Mesothelial cell of epicardium (in vitro differentiated cells): ENCODE measurements at places on chromosomes 3 and 15.

DNA sequence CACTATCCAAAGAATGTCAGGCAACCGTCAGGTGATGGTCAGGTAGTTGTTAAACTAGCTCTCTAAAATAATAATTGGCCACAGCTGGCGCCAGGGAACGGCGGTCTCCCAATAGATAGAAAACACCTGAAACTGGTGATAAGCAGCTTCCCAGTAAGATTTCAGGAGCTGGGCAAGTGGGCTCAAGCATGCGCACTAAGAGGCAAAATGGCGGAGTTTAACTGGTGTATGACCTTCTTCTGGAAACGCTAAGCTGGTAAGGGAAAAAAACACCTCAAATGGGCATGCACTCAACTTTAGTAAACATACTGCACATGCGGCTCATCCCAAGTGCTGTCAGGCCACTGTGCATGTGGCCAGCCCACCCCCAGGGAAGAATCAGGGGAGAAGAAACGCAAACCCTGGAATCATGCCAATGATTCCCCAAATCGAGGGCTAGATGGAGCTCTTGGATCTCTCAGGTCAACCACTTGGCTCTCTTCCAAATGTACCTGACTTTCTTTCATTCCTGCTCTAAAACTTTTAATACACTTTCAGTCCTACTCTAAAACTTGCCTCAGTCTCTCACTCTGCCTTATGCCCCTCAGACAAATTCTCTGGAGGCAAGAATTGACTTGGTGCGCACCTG lies 195.0 kb downstream of the ZNF621 start:
- H3K4me3 ChIP-seq, result no peak overlapping the region
- DNase-seq, result no peak
- H3K27me3 ChIP-seq, result no peaks in the 10 kb centered on the region
- no peak overlapping the region for H3K27ac ChIP-seq
- peaks cover 15% of the 10 kb centered on the region for H3K4me1 ChIP-seq

GRCh38 chr3:106963442-106963841 lies 413.8 kb upstream of the CCDC54 start:
- no peaks in the 10 kb centered on the region for H3K27me3 ChIP-seq
- H3K36me3 ChIP-seq, result peaks cover 6% of the 10 kb centered on the region
- H3K4me1 ChIP-seq, result peaks cover 43% of the 10 kb centered on the region
- peak overlapping the region; percentile 84 for H3K27ac ChIP-seq
- H3K4me3 ChIP-seq, result peak overlapping the region; percentile 37

DNA sequence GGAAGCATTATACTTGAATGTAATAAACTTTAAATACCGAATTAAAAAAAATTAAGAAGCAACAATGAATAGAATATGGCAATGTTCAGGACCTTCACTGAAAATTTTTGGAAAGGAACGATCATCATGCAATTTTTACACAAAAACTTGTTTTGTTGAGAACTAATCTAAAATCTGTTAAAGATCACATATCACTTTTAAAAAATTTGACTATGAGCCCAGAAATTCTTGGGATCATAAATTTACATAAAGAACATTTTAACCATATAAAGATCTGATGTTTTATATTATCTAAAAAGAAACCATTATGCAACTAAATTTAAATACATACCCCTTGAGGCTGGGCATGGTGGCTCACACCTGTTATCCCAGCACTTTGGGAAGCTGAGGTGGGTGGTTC lies 76.2 kb upstream of the MELTF start:
- no peak overlapping the region for H3K27ac ChIP-seq
- H3K4me1 ChIP-seq, result peaks cover 4% of the 10 kb centered on the region
- H3K4me3 ChIP-seq, result no peak overlapping the region
- H3K27me3 ChIP-seq, result no peaks in the 10 kb centered on the region

- peaks cover 35% of the 10 kb centered on the region for H3K4me1 ChIP-seq
- H3K4me3 ChIP-seq, result no peak overlapping the region
- H3K27me3 ChIP-seq, result no peaks in the 10 kb centered on the region
- H3K36me3 ChIP-seq, result no peaks in the 10 kb centered on the region
- no peak overlapping the region for H3K27ac ChIP-seq
Observed at GRCh38 chr3:169246158-169246557, 417.4 kb downstream of the MECOM start.

GRCh38 chr15:65318870-65319356 lies 14.4 kb downstream of the RNU5B-1 start:
- H3K4me3 ChIP-seq, result no peak overlapping the region
- H3K4me1 ChIP-seq, result peaks cover 11% of the 10 kb centered on the region
- H3K27ac ChIP-seq, result no peak overlapping the region
- no peaks in the 10 kb centered on the region for H3K27me3 ChIP-seq
- DNase-seq, result peak; percentile 61
- H3K36me3 ChIP-seq, result no peaks in the 10 kb centered on the region

GRCh38 chr3:133258358-133258757 lies 141.5 kb upstream of the BFSP2 start:
- H3K27me3 ChIP-seq, result peaks cover 28% of the 10 kb centered on the region
- H3K36me3 ChIP-seq, result no peaks in the 10 kb centered on the region
- no peak overlapping the region for H3K27ac ChIP-seq
- peaks cover 10% of the 10 kb centered on the region for H3K4me1 ChIP-seq

- no peak overlapping the region for H3K4me3 ChIP-seq
- no peak for DNase-seq
- H3K27me3 ChIP-seq, result no peaks in the 10 kb centered on the region
- peaks cover 2% of the 10 kb centered on the region for H3K36me3 ChIP-seq
- peaks cover 9% of the 10 kb centered on the region for H3K4me1 ChIP-seq
- no peak overlapping the region for H3K27ac ChIP-seq
Observed at GRCh38 chr3:151169262-151169947, 33.6 kb downstream of the GPR171 start.

- DNase-seq, result peak; percentile 78
- H3K27ac ChIP-seq, result no peak overlapping the region
- H3K36me3 ChIP-seq, result no peaks in the 10 kb centered on the region
- H3K4me3 ChIP-seq, result peak overlapping the region; percentile 57
Observed at GRCh38 chr15:70584838-70585706, 178.3 kb downstream of the UACA start.

DNA sequence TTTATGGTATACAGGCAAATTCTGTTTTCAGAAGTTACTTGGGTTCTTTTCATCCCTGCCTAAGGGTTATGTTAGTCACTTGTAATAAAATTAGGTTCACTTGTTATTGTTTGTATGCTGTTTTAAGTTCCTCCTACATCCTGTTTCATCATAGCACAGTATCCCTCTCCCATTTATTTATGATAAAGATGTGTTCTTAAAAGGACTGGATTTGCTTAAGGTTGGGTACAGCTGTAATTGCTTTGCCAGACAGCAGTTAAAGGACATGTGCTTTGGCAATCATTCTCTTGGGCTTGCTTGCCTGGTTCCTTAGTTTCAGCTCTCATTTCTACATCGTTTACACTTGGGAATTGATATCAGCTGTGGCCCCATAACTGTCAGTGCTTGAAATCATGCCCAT lies 11.7 kb downstream of the ATP2C1 start:
- H3K4me3 ChIP-seq, result no peak overlapping the region
- no peaks in the 10 kb centered on the region for H3K4me1 ChIP-seq
- no peak overlapping the region for H3K27ac ChIP-seq
- H3K27me3 ChIP-seq, result no peaks in the 10 kb centered on the region

DNA sequence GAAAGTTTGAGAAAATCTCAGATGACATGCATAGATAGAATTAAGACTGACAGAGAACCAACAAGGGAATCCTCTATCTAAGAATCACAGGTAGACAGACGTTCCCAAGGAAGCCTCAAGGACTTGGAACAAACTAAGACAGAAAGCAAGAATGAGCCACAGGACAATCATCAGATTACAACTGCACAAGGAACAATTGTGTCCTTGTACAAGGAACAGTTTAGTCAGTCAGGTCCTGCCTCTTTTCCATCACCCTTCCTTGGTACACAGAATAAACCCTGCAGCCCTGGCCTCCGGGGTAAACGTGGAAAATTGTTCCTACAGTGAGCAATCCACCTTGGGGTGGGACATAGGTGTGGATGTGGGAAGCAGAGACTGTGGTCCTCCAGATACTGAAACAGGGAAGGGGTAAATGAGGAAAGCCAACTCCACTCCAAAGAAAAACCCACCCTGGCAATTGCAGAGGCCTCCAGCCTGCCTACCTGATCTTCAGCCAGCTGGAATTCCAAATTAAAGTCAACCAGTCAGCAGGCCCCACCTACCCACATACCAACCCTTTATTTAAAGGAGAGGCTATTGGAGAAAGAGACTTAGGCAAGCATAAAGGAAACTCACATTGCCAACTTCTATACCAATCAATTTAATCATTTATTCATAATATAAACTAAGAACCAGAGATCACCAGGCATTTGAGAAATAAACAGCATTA lies 73.4 kb downstream of the ULK4 start:
- peaks cover 11% of the 10 kb centered on the region for H3K36me3 ChIP-seq
- H3K4me3 ChIP-seq, result no peak overlapping the region
- H3K27me3 ChIP-seq, result peaks cover 2% of the 10 kb centered on the region
- H3K27ac ChIP-seq, result no peak overlapping the region
- peaks cover 4% of the 10 kb centered on the region for H3K4me1 ChIP-seq
- no peak for DNase-seq

DNA sequence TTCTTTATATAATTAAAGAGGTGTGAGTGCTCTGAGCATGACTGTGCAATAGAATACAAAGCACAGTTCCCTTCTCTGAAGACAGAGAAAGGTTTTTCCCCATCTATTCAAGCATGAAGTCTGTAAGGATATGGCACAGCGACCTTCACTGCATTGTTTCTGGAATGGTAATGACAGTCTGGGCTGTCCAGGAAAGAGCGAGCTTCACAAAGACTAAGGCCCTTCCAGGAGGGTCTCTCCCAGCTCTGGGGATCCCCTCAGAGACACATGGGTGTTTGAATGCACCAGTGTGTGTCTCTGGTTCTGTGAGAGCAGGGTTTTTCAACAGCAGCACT lies 179.9 kb upstream of the NR2E3 start:
- H3K36me3 ChIP-seq, result peaks cover 1% of the 10 kb centered on the region
- peaks cover 72% of the 10 kb centered on the region for H3K4me1 ChIP-seq
- H3K27ac ChIP-seq, result peak overlapping the region; percentile 84
- no peaks in the 10 kb centered on the region for H3K27me3 ChIP-seq
- no peak for DNase-seq

- H3K27ac ChIP-seq, result no peak within 1 kb of the TSS
- H3K27me3 ChIP-seq, result peaks cover 77% of the 10 kb centered on the region
- DNase-seq, result no peak
- no peaks in the 10 kb centered on the region for H3K36me3 ChIP-seq
Observed at GRCh38 chr15:33310481-33311311, at the start of gene RYR3. Gene RYR3, plus strand, starts transcription at chr15:33310967. Its CDS starts 79 bp downstream, at chr15:33311046.

GRCh38 chr15:92683511-92683834 lies 27.9 kb upstream of the FAM174B start:
- H3K4me3 ChIP-seq, result no peak overlapping the region
- no peaks in the 10 kb centered on the region for H3K36me3 ChIP-seq
- DNase-seq, result no peak
- H3K4me1 ChIP-seq, result peaks cover 15% of the 10 kb centered on the region
- no peaks in the 10 kb centered on the region for H3K27me3 ChIP-seq
- H3K27ac ChIP-seq, result no peak overlapping the region

DNA sequence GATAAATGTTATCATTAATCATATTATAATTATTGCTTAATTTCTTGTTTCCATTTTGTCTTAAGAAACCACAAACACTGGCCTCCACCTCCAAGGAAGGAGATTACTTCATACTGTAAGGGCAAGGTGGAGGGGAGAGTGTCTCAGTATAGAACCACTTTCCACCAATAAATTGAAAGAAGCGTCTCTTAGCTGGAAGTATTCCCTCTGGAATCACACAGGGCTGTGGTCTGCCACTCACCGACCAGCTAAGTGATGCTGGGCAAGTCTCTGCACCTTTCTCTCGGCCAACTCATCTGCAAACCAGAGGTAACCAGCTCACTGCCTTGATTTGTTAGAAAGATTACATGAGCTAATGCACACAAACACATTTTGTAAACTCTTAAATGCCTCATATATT lies 63.1 kb downstream of the EIF4E3 start:
- H3K4me1 ChIP-seq, result peaks cover 11% of the 10 kb centered on the region
- no peak overlapping the region for H3K27ac ChIP-seq
- H3K36me3 ChIP-seq, result peaks cover 8% of the 10 kb centered on the region
- no peak overlapping the region for H3K4me3 ChIP-seq

DNA sequence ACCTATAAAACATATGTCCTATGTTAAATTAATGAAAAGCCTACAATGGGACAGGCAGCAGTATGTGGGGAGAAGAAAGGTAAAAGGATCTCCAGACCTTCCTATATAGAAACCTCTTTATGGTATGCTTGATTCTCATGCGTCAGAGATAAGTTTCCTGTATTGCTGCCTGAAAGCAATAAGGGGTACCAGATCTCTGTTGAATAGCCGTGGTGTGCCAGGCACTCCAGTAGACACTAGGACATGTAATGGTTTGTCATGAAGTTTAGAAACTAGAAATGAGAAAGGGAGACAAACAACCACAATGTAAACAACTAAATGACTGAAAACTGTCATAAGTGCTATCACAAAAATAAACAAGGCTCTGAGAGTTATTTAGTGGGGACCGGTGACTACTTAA lies 168.1 kb downstream of the EFHB start:
- no peak for DNase-seq
- no peaks in the 10 kb centered on the region for H3K36me3 ChIP-seq
- H3K4me3 ChIP-seq, result no peak overlapping the region
- H3K4me1 ChIP-seq, result no peaks in the 10 kb centered on the region
- no peak overlapping the region for H3K27ac ChIP-seq

GRCh38 chr3:145739926-145740325 lies 421.1 kb downstream of the PLOD2 start:
- no peak for DNase-seq
- H3K27ac ChIP-seq, result no peak overlapping the region
- H3K4me3 ChIP-seq, result no peak overlapping the region
- peaks cover 4% of the 10 kb centered on the region for H3K4me1 ChIP-seq
- H3K27me3 ChIP-seq, result no peaks in the 10 kb centered on the region

DNA sequence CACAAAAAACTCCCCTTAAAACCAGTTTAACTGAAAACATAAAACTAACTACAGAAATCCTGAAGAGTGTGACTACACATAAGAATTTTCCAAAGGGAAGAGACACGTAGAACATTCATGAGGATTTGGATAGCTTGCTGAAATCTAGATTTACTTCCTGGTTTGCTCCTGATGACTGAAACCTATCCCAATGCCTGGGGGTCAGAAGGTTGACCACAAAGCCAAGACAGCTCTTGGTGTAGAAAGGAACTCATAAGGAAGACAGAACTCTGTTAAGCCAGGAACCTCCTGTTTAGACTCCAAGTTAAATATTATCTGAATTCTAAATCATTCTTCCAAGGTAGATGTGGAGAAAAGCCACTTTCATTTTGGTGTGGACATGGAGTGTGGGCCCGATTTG lies 92.8 kb downstream of the TFG start:
- H3K4me1 ChIP-seq, result peaks cover 3% of the 10 kb centered on the region
- no peak overlapping the region for H3K4me3 ChIP-seq
- no peak overlapping the region for H3K27ac ChIP-seq
- peaks cover 25% of the 10 kb centered on the region for H3K27me3 ChIP-seq
- no peaks in the 10 kb centered on the region for H3K36me3 ChIP-seq

GRCh38 chr3:155334914-155335723 lies 41.6 kb upstream of the STRIT1 start:
- DNase-seq, result no peak
- peaks cover 3% of the 10 kb centered on the region for H3K4me1 ChIP-seq
- peaks cover 3% of the 10 kb centered on the region for H3K27me3 ChIP-seq
- peak overlapping the region; percentile 22 for H3K27ac ChIP-seq

- H3K4me1 ChIP-seq, result peaks cover 59% of the 10 kb centered on the region
- H3K27ac ChIP-seq, result peak within 1 kb of the TSS; percentile 100
- H3K36me3 ChIP-seq, result peaks cover 9% of the 10 kb centered on the region
- DNase-seq, result peak; percentile 82
- no peaks in the 10 kb centered on the region for H3K27me3 ChIP-seq
Observed at GRCh38 chr3:149657926-149658743, at the start of gene WWTR1. Gene WWTR1, minus strand, starts transcription at chr3:149658025. Its CDS starts 719 bp downstream, at chr3:149657306.

GRCh38 chr3:185115371-185115770 lies 37.5 kb downstream of the C3orf70 start:
- H3K4me3 ChIP-seq, result no peak overlapping the region
- no peak for DNase-seq
